ENCODE measurements at places on chromosomes 1 and 21.

- DNase-seq = no peak
Observed at GRCh38 chr1:163063143-163063542, 6.0 kb upstream of the RGS4 start.

GRCh38 chr1:236845830-236846229, 50.7 kb downstream of the MTR start:
- no peak for DNase-seq

- no peak for DNase-seq
Observed at GRCh38 chr21:30672985-30673650, 30.5 kb downstream of the KRTAP20-3 start.

GRCh38 chr1:41776891-41777441, 141.8 kb downstream of the HIVEP3 start:
- DNase-seq = no peak

DNA sequence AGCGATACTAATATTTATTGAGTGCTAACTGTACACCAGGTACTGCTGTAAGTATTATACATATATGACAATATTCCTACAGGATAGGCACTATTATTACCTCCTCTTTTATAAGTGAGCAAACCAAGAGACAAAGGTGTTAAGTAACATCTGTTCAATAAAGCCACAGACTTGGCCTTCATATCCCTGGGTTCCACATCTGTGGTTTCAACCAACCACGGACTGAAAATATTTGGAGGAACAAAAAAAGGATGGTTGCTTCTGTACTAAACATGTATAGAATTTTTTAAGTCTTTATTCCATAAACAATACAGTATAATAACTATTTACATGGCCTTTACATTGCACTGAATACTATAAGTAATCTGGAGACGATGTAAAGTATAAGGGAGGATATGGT, 95.1 kb downstream of the RERE start:
- DNase-seq = no peak

DNA sequence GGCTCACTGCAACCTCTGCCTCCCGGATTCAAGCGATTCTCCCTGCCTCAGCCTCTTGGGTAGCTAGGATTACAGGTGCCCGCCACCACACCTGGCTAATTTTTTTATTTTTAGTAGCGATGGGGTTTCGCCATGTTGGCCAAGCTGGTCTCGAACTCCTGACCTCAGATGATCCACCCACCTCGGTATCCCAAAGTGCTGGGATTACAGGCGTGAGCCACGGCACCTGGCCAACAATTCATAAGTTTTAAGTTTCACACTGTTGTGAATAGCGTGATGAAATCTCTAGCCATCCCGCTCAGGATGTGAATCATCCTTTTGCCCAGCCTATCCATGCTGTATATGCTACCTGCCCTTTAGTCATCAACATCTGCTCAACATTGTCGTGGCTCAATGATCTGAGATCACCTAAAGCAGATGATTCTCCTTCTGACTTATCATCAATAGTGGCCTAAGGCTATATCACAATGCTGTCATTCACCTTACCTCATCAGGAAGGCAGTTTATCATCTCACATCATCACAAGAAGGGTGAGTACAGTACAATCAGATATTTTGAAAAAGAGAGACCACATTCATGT, 2.6 kb downstream of the PFDN2 start:
- no peak for DNase-seq

DNA sequence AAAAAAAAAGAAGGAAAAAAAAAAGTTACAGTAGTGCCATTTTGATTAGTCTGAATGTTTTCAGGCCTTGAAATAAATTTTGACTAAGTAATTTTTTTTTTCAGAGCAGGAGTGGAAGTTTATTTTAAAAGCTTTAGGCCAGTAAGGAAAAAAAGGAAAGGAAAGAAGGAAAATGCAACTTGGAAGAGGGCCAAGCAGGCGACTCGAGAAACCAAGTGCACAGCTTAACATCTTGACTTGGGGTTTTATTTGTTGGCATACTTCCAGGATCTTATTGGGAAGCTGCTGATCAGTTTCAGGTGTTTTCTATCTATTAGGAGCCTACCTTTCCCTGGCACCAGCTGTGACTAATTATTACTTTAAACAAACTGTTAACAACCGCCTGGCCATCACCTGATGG, 41.7 kb downstream of the ATF3 start:
- no peak for DNase-seq

DNA sequence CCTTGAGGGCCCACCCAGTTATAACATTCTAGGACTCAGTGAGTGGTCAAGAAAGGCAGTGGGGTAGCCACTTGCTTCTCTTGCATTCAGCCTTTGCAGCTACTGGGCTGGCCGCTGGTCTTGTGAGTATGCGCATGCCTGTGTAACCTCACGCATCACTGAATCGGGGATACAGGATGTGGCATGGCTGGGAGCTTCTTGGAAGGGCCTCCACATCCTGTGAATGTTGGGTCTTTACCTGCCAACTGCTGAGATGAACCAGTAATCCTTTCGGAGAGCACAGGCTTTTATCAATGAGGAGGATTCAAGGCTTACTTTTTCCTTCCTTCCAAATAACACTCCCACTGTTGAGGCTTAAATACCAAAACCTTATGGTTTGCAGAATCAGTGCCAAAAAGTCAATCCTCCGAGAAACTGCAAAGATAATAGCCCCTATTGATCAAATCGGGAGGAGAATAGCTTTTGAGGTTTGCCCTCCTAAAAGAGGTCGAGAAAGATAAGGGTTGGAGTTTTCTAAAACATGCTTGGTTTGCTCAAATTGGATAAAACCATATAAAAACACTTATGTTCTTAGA, 198.9 kb upstream of the UBE2U start:
- no peak for DNase-seq

GRCh38 chr1:216665406-216665805, 57.8 kb downstream of the ESRRG start:
- DNase-seq = no peak

DNA sequence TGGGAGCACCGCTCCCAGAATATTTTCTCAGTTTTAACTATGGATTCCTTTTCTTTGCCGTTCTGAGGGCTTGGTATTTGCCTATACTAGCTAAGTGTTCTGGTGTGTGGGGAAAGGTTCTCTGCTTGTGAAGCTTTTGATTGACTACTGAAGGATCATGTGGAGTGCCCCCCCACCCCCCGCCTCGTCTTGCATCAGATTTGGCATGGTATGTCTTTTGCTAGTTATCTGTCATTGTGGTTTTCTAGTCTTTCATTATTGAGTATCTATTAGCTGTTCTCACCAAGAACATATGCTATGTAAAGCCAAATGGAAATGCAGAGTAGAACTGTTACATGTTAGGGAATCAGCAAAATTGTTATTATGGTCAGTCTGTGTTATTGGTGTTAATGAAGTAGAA, 58.3 kb downstream of the MACF1 start:
- DNase-seq = no peak

DNA sequence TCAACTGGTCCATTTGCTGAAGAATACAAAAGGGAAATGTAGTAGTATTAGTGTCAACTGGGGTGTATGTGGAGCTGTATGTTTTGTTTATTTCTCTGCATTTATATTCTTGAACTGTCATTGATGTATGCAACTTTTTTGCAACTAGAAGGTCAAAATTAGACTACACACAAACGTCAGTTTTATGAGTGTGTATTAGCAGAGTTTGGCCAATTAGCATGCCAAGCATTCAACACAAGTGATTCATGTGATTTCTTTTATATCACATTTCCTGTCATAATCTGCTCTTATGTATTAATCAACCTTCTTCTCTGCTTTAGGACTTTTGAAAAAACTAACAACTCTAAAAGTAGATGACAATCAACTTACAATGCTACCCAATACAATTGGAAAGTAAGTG, 211.1 kb downstream of the LRRC40 start:
- DNase-seq = no peak

DNA sequence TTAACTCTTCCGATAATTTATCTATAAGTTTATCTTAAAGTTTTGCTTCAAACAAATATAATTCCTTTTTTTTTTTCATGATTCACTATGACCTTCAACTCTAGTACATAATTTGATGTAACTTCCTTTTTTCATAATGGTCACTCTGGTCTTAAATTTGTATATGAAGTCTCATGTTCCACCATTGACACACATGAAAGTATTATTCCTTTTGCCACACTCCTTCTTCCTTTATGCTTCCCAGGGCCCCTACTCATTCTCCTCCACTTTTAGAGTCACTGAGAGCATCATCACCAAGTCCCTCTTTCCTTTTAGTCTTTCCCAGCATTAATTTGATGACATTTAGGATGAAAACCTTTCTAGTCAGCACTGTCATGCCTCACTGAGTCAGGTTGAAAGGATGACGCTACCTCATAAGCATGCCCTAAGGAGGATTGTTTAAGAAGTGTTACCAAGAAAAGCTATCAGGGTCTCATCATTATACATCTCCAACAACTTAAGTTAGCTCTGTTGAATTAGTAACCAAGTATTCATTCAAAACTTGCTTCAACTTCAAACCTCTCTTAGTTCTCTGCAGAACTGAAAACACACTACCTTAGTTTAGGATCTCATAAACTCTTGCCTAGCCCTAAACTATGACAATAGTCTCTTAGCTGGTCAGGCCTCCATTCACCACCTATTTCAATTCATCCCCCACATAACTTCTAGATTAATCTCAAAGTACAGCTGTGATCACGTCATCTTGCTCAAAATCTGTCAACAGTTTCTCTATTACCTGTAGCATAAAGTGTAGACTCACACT, 14.5 kb downstream of the AUNIP start:
- no peak for DNase-seq

- DNase-seq = no peak
Observed at GRCh38 chr1:94919241-94920030, 7.5 kb downstream of the CNN3 start.

- no peak for DNase-seq
Observed at GRCh38 chr1:33685256-33685655, 178.6 kb upstream of the HMGB4 start.

GRCh38 chr1:145901312-145902021, 8.4 kb downstream of the ITGA10 start:
- no peak for DNase-seq

GRCh38 chr1:145785547-145785946, 38.3 kb downstream of the RNF115 start:
- DNase-seq = no peak

DNA sequence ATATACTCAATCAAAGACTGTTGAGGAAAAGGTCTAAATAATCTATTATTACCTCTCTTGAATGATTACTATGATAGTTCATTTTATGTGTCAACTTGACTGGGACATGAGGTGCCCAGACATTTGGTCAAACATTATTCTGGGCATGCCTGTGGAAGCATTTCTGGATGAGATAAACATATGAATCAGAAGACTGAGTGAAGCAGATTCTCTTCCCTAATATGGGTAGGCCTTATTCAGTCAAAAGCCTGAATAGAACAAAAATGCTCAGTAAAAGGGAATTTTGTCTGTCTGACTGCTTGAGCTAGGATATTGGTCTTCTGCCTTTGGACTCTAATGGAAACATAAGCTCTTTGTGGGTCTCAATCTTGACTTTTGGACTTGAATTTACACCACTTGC, 73.3 kb upstream of the SOX13 start:
- DNase-seq = no peak

- no peak for DNase-seq
Observed at GRCh38 chr1:92399076-92399475, 87.6 kb downstream of the GFI1 start.

DNA sequence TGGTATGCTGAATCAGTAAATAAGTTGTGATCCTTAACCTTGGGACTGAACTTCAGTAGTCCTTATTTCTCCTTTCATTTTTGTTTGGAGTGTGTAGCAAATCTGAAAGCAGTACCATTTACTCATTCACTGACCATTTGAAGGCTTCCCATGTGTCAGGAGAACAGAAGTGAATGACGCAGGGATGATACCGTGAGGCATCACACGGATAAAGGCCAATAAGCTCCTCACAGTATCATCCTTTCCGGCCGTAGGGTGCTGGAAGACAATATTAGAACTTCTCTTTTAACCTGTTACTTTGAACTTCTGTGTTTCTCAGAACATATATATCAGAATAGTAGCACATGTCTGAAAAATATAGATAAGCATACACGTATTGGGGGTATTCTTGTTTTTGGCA, 21.3 kb downstream of the BACH1 start:
- no peak for DNase-seq

DNA sequence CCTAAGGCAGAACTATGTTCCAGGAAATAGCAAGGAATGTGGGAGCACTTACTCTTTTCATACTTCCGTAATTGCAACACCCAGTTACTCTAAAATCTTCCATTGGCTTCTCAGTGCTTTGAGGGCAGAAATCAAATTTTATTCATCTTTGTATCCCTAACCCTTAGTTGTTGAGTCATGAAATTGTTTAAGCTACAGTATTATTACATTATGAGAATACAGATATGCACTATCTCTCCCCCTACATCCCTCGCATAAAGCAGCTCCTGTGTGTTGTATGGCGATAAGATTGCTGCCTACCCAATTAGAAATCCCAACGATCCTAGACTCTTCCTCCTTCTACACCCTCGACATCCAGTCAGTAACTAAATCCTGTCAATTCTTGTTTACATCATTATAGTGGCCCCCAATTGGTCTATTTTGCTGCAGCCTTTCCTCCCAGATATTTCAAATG, 2.6 kb downstream of the AIDA start:
- DNase-seq = no peak

DNA sequence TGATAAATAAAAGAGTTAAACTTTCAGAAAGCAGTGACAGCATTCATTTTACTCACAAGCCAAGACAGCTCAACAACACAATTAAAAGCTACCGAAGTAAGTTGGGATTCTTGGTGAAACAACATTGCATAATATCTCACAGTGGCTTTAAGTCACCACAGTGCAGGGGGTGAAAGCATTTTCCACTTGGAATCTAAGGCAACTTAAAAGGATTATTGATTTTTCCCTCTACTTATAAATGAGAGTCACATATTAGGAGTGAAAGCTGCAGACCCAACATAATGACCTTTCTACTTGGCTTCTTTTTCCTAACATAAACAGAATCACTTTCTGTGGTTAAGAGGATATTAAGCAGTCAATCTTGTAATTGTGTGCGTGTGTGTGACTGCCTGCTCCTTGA, 536.6 kb upstream of the CXADR start:
- no peak for DNase-seq

GRCh38 chr1:25030674-25031589, 100.9 kb upstream of the RUNX3 start:
- DNase-seq = peak; percentile 49

DNA sequence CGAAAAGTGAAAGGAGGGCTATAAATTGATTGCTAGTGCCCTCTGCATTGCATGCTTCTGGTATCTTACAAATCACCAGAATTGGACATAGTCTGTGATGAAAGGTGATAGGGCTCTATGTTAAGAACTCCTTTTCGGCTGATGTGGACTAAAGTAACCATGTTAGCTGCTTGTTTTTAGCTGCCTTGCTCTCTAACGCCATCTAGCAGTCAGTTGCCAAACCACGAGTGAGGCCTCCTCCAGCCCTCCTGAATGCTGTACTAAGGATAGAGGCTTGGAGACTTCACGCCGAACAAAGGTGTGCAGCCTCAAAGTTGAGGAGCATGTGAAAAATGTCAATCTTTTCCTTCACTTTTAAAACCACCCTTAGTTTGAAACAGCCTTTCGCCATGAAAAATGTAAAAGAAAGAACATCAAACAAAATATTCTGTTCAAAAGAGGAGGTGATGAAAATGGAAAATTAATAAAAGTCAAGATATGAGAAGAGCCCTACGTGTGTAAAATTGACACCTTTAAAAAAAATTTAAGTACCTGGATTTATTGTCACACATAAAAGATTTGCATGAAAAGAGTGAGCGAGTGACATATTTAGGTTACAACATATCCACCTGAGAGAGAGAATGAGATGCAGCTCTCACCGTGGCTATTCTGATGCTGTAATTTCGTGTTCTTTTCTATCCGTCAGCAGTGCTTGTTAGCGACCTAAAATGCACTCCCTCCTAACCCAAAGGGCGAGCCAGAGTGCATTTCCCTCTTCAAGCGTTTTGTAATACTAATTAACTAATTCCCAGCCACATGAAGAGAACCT, 8.1 kb downstream of the LRRC53 start:
- DNase-seq = no peak

- DNase-seq = no peak
Observed at GRCh38 chr1:27600498-27601175, 3.3 kb downstream of the AHDC1 start.
